Fibroblast of lung (primary cell): ENCODE measurements at places on chromosomes 7 and 10. TPM values are rescaled to one million over a fixed set of nuclear protein-coding genes. Genes with fewer than 3 reads are reported as not detected.

Gene KIF11
- polyA plus RNA-seq: 7.5 and 24.3 TPM in 2 replicates

Gene MPP7
- 0.26 and 0.30 TPM in 2 replicates for polyA plus RNA-seq

Gene PCDH15
- polyA plus RNA-seq: 0.09 TPM in 1 of 2 replicates, not detected in the other

Gene NXPH1
- polyA plus RNA-seq: not detected in 2 replicates

Gene CALHM3
- not detected in 2 replicates for polyA plus RNA-seq

Gene ITPRIP
- 11.1 and 18.8 TPM in 2 replicates for polyA plus RNA-seq

Gene LRRD1
- polyA plus RNA-seq: 0.02 and 0.06 TPM in 2 replicates

Gene FAM25G
- polyA plus RNA-seq: not detected in 2 replicates

Gene SLC26A5
- polyA plus RNA-seq: not detected in 2 replicates

Gene COL28A1
- polyA plus RNA-seq: 0.01 TPM in 1 of 2 replicates, not detected in the other

- DNase-seq: peak; percentile 84
These were observed 52.1 kb upstream of the JCAD start for GRCh38 chr10:30111340-30112022.

DNA sequence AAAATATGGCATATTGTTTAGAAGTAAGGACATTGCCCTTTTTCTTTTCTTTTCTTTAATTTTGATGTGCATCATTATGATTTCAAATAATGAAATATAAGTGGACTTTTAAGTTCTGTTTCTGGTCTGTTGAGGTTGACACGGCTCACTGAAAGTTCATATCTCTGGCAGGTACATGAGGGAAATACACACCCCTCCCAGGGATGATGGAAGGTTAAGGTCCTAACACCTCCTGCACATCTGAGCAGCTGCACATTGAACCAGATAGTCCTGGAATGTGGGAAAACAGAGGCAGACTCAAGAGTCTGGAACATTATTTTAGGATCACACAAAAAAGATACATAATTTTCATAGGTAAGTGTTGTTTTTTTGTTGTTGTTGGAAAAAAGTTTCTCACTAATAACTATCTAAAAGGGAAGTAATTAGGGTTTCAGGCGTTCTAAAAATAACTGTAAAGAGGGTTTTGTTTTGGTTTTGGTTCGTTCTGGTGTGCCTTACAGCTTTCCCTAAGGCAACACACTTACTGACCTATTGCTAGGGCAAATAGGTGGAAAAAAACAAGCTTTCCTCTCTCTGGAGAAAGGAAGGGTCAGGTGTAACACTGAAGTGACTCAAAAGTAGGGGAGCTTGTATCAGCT, 201.2 kb upstream of the PRKCQ start:
- no peak for DNase-seq

DNA sequence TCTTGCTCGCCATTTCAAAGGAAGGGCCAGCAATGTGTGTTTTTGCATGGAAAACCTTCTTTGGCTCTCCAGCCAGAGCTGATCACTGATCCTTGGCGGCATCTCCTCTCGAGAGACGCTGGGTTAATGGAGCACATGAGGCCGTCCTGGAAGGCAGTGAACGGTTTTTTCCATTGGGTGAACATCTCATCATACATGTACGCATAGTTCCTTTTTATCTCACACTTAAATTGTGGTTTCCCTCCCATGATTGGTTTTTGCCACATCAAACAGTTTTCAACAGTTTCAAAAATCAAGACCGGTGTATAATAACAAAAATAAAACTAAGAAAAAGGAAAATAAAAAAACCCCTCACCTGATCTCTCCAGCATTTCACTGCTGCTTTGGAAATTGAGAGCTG, 276.4 kb downstream of the TCF7L2 start:
- no peak for DNase-seq

- no peak for DNase-seq
These were observed 43.5 kb upstream of the ZMIZ1 start for GRCh38 chr10:79025199-79025832.

- no peak for DNase-seq
These were observed 49.3 kb upstream of the KCNIP2 start for GRCh38 chr10:101892782-101893391.

DNA sequence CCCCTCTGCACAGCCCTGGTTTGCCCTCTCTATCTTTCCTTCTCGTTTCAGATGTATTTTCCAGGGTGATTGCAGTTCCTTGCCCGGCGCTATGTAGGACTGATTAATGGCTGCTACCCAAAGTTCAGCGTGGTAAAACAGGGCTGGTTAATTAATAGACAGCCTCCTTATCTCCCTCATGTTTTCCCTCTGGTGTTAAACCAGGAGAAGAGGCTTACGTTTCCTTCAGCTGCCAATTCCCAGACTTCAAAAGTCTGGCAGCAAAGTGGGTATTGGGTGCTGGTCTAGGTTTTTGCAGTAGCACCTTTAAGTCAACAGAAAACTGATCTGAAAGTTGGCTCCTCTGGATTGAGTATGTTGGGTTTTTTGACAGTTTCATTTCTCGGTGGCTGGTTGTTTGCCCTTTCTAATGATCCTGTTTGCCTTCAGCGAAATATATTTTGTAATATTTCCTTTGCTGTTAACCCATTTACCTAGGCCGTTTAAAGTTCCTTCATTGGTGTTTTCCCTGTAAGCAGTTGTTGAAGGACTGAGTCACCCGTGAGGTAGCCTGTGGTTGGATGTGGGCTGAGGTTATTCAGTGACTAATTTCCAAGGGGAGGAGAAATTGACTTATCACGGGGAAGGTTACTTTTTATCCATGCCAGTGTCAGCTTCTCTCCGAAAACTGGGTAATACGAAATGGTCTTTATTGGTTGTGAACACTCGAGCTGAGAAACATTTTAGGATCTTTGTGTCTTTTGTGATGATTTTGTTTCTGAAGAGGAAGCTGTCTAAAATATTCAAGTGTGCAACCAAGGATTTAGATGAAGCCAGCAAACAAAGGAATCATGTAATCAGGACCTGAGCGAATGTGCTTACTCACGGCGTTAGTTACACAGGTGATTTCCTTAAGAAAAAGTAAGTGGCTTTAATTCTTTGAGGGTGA, 257.2 kb downstream of the KIAA1217 start:
- DNase-seq: peak; percentile 98

GRCh38 chr10:127888521-127889312, 4.0 kb downstream of the CLRN3 start:
- DNase-seq: no peak

DNA sequence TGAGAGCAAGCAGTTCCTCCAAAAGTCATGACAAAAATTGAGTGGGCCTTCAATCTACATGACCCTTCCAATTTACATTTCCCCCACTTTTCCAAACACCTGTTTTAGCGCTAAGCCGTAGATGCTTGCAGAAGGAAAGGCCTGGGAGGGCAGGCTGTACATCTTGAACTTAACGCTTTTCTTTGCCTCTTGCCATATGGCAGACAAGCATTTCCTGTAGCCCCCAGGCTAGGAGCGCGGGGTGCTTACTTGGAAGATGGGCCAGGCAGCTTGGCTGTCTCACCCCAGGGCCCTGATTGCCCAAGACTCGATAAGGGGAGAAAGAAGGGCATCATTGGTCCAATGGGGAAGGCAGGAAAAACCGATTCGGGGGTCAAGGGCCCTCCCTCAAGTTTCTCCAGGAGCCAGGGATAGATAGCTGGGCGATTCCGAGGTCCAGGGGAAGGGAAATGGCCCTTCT, 1.8 kb downstream of the HOXA10 start:
- no peak for DNase-seq

DNA sequence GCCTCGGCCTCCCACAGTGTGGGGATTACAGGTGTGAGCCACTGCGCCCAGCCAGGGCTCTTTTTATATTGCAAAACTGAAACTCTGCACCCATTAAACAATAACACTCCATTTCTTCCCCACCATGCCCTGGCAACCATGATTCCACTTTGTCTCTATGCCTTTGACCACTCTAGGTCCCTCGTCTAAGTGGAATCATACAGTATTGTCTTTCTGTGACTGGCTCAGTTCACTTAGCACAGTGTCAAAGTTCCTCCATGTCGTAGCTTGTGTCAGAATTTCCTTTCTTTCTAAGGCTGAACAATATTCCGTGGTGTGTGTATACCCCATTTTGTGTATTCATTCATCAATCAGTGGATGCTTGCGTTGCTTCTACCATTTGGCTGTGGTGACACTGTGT, 46.2 kb downstream of the CUX1 start:
- DNase-seq: no peak

GRCh38 chr10:75234683-75235374, 928 bp downstream of the COMTD1 start:
- DNase-seq: no peak

DNA sequence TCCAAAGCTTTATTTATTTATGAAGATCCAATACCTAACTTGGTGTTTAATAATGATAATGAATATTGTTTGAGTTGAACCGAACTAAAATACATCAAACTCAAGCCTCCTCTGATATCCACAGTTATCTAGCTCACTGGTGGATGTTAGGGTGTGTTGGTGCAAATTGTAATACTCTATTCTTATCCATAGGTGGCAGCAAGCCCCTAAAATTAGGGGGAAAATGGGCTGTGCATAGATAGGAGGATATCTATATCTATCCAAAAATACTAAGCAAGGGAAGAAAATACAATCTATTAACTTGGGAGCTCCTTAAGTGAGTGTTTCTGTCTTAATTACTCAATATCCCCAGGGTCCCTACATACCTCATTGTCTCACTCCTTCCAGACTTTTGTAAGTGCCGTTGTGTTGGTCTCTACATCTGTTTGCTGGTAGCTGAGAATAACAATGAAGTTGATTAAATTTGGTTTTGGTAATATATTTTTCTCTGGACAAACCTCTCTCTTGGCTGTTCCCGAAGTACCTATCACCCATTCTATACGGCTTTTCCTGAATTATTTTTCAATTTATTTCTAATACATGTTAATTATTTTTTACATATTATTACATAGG, 55.0 kb upstream of the VWDE start:
- DNase-seq: peak; percentile 59

DNA sequence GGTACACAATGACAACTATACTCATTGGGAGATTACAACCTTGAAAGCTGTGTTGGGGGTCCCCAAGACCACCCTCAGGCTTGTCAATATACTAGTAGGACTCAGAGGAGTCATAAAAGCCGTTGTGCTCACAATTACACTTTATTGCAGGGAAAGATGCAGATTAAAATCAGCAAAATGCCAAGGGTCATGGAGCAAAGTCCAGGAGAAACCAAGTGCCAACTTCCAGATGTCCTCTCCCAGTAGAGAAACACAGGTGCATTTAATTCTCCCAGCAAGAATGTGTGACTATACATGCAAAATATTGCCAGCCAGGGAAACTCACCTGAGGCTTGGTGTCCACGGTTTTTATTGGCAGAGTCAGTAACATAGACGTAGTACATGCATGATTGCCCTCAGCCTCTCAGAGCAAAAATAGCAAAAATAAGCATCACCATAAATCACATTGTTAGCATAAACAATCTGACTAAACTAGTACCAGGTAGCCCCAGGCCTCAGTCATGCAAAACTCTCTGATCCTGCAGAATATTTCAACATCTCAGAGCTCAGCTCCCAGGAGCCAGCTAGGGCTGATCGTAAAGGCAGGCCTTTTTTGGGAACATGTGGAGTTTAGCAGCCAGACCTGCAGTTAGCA, 50.7 kb downstream of the VIM start:
- DNase-seq: no peak

DNA sequence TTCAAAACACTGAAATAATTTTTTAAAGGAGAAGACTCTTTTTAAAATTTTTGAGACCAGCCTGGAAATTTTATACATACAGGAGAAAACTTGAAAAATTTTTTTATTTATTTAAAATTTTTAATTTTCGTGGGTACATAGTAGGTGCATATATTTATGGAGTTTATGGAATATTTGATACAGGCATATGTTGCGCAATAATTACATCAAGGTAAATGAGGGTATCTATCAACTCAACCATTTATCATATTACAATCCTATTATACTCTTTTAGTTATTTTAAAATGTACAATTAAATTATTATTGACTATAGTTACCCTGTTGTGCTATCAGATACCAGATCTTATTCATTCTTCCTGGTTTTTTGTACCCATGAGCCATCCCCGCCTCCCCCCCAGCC, 75.1 kb downstream of the AHCYL2 start:
- no peak for DNase-seq

- peak; percentile 61 for DNase-seq
These were observed 72.6 kb downstream of the FAM53B start for GRCh38 chr10:124671486-124672075.

- DNase-seq: no peak
These were observed 70.2 kb downstream of the INPP5F start for GRCh38 chr10:119796039-119796438.

DNA sequence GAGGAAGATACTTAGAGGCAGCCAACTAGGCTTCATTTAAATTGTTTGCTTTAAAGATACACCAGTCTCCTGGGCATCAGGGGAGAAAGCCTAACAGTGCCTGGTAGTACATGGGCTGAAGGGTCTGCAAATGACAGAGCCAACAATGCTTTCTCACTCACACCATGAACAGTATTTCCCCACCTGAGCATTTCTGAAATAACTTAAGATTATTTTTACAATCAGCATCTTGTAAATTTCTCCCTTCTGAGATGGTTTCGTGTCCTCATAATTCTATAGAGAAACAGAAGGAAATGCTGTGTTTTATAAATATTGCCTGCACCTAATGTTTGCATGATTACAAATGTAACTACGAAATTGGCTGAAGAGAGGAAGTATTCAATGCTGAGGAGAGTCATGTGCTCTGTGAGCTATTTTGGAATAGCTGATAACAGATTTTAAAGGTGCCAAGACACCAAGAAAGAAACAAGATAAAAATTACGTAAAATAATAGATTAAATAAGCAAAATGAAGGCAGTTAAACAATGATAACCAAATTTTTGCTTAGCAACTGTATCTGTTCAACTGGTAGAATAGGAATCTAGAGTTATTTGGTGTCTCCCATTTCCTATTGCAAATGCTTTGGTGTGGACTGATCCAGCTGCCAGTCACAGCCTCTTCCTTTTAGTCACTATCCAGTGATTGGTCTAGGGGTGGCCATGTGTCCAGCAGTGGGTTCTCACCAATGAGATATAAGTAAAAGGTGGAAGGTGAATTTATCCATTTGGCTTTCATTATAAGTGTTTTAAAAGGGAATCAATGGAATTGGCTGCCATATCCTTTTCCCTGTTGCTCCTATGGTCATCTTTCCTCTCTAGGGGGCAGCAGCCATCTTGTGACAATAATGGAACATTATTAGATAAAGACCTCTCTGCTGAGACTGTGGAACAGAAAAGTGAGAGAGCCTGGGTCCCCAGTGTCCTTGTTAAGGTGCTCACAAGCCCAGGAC, 167.9 kb upstream of the SLC26A5 start:
- no peak for DNase-seq

GRCh38 chr7:22802426-22802825, 20.2 kb downstream of the TOMM7 start:
- DNase-seq: no peak

GRCh38 chr10:44259090-44259874, 125.6 kb downstream of the CXCL12 start:
- DNase-seq: no peak

- DNase-seq: peak; percentile 64
These were observed 301.6 kb downstream of the SNX13 start for GRCh38 chr7:17638727-17639126.

- DNase-seq: no peak
These were observed 219.8 kb upstream of the GLI3 start for GRCh38 chr7:42456756-42457276.

DNA sequence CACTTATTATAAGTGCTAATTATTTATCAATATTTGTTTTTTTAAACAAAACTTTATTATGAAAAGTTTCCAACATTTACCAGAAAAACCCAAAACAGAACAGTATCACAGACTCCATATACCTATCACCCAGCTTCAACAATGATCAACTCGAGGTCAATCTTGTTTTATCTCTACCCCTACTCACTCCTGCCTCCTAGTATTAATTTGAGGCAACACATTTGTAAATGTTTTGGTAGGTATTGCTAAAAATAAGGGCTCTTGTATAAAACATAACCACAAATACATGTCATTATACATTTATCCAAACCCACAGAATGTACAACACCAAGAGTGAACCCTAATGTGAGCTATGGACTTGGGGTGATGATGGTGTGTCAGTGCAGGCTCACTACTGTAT, 15.9 kb upstream of the CDH23 start:
- DNase-seq: no peak
